Memory B cell (primary cell): ENCODE measurements at places on chromosomes 5 and 9.

DNA sequence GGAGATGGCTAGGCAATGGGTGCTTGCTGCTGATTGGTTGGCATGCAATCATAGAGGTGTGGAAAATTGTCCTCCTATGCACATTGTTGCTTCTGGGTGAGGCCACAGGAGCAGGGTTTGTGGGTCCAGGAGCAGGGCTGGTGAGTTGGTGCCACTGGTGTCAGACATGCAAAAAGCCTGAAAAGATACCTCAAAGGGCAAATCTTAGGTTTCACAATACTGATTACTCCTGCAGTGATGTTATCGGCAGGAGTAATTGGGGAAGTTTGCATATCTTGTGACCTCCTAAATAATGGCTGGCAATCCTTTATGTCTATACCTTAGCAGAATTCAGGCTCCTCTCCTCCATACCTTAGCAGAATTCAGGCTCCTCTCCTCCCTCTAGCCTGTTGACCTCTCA lies 25.2 kb downstream of the SLC25A48 start:
- no peak overlapping the region for H3K4me3 ChIP-seq
- H3K27me3 ChIP-seq: peaks cover 17% of the 10 kb centered on the region
- H3K27ac ChIP-seq: no peak overlapping the region
- no peaks in the 10 kb centered on the region for H3K4me1 ChIP-seq

DNA sequence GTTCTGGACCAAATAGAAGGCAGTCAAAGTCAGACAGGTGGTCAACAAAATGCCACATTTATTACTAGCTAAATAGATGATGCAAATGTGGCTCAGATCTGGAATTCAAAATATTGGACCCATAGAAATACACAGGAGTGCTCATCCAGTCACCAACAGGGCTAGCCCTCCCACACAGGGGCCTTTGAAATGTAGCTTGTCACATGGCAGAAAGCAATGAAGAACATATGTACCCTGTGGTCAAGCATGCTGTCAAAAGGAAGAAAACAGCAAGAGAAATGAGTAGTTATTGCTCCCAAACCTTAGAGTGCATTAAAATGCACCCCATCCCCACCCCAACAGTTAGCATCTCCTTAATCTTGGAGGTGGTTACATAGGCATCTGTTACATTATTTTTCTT lies 20.9 kb upstream of the CCDC112 start:
- no peaks in the 10 kb centered on the region for H3K4me1 ChIP-seq
- H3K36me3 ChIP-seq: no peaks in the 10 kb centered on the region
- no peak overlapping the region for H3K4me3 ChIP-seq
- H3K27ac ChIP-seq: no peak overlapping the region

GRCh38 chr9:25260046-25260445 lies 418.2 kb downstream of the TUSC1 start:
- no peak overlapping the region for H3K4me3 ChIP-seq
- H3K27me3 ChIP-seq: no peaks in the 10 kb centered on the region
- no peak for DNase-seq
- H3K27ac ChIP-seq: no peak overlapping the region

DNA sequence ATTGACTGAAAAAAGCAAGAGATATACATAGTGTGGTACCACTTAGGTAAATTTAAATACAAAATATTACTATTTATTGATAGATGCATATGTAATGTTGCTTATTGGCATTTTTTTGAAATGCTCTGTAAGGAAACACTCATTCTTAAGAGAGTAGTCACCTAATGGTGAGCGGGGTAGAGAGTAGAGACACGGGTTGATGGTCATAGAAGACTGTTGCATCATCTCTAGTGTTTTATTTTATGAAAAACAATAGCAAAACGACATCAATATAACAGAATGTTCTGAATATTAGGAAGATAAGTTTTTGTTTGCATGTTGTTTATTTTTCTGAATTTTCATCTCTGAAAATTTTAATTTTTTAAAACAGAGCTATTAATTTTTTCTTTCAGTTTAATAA lies 4.0 kb downstream of the SRP19 start:
- H3K27me3 ChIP-seq: no peaks in the 10 kb centered on the region
- H3K27ac ChIP-seq: no peak overlapping the region
- DNase-seq: no peak
- H3K4me3 ChIP-seq: no peak overlapping the region
- H3K4me1 ChIP-seq: peaks cover 14% of the 10 kb centered on the region

DNA sequence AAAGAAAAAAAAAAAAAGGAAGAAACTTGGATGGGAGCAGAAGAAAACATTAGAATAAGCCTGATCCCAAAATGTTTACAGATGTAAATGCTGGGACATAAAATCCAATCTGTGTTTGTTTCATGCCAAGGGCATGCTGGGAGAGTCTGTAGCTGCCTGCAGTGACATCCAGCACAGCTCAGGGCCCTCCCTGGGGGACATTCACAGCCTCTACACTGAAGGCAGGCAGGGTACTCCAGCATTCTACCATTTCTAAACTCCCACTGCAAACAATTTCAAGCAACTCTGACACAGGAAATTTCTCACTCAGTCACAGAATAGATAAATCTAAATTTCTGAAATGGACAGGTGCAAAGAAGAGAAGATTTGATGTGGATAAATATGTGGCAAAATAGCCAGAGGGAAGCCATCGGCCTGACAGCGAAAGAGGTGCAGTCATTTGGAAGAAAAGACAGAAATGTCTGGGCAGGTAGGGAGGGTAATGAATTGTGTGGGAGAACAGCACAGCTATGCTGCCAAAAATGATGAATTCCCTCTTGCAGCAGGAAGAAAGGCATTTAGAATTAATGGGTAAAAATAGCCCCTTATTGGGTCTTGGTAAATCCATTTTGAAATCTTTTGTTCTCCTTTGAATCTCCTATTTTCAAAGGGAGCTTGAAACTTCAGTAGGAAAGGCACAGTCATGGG lies 199.4 kb downstream of the MED10 start:
- no peak for DNase-seq
- no peak overlapping the region for H3K4me3 ChIP-seq
- H3K27ac ChIP-seq: no peak overlapping the region
- peaks cover 2% of the 10 kb centered on the region for H3K36me3 ChIP-seq
- no peaks in the 10 kb centered on the region for H3K4me1 ChIP-seq
- peaks cover 7% of the 10 kb centered on the region for H3K27me3 ChIP-seq
